ENCODE measurements at places on chromosomes 13 and 19.

- no peak for DNase-seq
Observed at GRCh38 chr13:108269601-108270328, at the start of gene TNFSF13B. TSS of gene TNFSF13B (plus strand) at chr13:108269718. CDS start at chr13:108269896, 178 bp downstream.

- DNase-seq = no peak
Observed at GRCh38 chr19:48806818-48807589, 3.8 kb downstream of the BCAT2 start.

DNA sequence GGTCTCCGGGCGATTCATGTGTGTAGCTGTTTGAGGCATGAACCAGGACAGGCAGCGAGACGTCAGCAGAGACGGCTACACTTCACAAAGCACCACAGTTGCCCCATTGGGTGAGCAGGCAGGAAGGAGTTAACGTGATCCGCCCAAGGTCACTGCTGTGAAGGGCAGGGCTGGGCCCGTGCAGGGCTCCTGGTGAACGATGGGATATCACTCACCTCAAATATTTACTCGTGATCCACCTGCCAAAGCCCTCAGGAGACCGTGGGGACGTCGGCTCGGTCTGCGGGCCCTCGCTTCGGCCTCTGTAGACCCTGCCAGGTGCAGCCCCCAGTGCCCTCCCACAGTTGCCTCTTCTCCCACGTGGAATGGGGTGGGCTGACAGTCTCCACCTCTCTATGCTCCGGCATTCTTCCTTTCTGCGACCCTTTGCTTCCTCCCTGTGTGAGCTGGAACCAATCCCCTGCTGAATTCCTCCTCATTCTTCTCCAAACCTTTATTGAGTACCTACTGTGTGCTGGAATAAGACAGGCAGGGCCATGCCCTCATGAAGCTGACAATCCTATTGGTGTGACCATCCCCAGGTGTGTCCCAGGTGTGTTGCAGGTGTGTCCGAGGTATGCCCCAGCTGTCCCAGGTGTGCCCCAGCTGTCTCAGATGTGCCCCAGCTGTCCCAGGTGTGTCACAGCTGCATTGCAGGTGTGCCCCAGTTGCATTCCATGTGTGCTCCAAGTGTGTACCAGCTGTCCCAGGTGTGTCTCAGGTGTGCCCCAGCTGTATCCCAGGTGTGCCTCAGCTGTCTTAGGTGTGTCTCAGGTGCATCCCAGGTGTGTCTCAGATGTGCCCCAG lies 2.0 kb upstream of the GRK1 start:
- DNase-seq = no peak

DNA sequence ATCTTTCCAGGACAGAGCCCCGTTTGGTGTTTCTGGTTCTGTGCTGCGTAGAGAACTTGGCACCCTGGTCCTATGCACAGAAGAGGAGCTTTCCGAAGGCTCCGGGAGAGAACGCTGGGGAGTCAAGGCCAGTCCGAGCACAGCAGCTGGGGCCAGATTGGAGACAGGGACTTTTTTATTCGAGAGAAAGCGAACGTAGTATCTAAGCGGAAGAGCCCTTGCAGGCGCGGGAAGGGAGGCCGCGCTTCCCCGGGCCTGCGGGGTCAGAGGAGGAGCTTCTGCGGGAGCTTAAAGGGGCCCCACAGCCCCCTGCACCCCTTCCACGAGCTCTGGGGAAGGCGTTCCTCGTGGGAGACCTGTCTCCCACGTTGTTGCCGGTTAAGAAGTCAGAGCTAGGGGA lies 48.6 kb upstream of the ARHGEF7 start:
- no peak for DNase-seq

DNA sequence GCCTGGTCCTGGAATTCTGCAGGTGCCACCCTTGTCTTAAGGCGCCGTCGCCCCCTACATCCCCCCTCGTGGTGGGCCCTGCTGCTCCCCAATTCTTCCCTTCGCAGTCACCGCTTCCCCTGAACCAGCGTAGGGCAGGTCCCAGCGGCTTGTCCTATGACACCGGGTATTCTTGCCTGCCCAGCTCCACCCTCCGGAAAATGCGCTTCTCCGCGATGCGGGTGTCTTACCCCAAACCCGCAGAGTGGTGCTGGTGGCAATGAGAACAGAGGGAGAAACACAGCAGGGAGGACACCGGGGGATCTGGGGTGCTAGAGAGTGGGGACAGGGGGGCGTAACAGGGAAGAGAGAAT lies 9.0 kb downstream of the ZNF808 start:
- no peak for DNase-seq

- no peak for DNase-seq
Observed at GRCh38 chr19:36688058-36688457, 646 bp downstream of the ZNF567 start.

DNA sequence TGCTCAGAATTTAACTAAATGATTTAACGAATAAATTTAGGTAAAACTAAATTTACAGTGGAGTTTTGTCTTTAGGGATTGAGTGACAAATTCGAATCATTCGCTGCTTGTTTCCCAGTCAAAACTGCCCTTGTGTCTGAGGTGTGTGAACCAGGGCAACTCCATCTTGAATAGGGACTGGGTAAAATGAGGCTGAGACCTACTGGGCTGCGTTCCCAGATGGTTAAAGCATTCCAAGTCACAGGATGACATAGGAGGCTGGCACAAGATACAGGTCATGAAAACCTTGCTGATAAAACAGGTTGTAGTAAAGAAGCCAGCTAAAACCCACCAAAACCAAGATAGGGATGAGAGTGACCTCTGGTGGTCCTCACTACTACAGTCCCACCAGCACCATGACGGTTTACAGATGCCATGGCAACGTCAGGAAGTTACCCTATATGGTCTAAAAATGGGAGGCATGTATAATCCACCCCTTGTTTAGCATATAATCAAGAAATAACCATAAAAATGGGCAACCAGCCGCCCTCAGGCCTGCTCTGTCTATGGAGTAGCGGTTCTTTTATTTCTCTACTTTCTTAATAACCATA lies 10.2 kb upstream of the ANKRD10 start:
- no peak for DNase-seq

- DNase-seq = peak; percentile 50
Observed at GRCh38 chr19:47296036-47296435, 13.6 kb upstream of the C5AR1 start.

GRCh38 chr19:17116996-17117702 lies 41.6 kb downstream of the MYO9B start:
- DNase-seq = no peak

DNA sequence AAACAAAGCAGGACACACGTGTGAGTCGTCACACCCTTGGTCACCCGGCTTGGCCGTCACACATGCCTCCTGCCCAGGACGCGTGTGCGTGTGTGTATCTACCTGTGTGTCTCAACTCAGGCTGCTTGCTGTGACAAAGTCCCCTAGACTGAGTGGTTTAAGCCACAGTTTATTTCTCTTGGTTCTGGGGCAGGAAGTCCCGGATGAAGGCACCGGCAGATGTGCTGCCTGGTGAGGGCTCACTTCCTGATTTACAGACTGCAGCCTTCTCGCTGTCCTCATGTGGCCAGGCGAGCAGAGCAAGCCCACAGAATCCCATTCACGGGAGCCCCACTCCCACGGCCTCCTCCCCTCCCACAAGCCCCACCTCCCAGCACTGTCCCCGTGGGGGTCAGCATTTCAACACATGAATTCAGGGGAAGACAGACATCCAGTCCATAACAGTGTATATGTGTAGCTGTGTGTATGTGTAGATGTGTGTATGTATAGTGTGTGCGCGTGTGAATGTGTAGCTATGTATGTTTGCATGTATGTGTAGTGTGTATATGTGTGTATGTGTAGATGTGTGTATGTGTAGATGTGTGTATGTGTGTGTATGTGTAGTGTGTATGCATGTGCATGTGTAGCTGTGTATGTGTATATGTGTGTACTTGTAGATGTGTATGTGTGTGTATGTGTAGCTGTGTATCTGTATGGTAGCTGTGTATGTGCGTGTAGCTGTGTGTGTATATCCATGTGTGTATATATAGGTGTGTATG lies 51.5 kb downstream of the MCF2L start:
- DNase-seq = no peak

DNA sequence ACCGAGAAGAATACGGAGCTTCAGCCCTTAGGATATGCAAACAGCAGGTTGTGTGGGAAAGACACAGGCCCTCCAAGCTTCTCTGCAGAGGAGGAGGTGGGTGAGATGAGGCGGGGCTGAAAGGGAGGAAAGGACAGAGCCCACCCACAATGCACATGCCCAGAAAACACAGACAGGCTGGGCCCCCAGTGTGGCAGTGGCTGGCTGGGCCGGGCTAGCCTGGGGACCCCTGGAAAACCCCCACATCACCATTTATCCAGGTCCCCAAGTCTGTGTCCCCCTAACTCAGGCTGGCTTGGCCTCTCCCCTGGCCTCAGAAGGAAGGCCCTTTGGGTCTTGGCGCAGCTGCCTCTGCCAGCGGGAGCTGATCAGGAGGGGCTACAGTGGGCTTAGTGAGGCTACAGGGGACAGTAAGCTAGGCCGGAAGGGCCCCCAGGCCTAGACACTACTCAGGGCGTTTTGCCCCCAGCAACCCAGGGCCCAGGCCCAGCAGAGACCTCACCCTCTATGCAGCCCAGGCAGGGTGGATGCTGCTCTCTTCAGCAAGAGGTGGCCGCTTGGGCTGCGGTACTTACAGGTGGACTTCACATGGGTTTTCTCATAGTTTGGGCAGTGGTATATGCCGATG lies 119.5 kb downstream of the TUBA3C start:
- no peak for DNase-seq

- DNase-seq = no peak
Observed at GRCh38 chr19:29170554-29170953, 42.4 kb downstream of the UQCRFS1 start.

DNA sequence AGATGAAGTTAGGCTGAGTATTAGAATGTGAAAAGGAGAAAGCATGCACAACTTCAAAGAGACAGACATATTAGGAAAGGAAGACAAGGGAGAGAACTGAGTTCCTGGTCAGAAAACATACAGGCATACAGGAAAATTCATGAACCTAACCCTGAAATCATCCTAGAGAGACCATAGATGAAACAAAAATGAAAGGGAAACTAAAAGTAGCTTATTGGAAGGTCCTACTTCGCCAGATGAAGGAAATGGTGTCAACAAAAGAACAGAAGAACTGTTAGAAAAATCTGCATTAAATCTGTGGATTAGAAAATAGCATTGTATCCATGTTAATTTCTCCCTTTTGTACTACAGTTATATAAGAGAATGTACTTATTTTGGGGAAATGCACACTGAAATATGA lies 169.0 kb upstream of the UFM1 start:
- no peak for DNase-seq

GRCh38 chr19:11291415-11291814 lies 4.5 kb upstream of the TSPAN16 start:
- DNase-seq = no peak

- no peak for DNase-seq
Observed at GRCh38 chr13:75700552-75700951, 64.4 kb downstream of the LMO7 start.

- DNase-seq = no peak
Observed at GRCh38 chr13:39910833-39911232, 255.4 kb downstream of the COG6 start.

DNA sequence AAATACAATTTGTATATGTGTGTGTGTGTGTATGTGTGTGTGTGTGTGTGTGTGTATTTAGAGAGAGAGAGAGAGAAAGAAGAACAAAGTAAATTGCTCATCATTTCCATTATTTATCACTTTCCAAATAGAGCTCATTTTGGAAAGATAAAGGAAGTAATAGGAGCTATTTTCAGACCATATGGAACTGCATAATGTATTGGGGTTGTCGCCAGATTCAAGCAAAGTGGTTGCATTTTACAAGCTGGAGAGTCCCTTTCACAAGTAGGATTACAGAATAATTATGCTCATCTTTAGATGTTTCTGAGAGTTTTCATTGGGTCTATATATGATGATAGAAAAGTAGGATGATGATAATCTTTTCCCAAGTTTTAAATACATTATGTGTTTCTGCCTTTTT lies 842.7 kb upstream of the SLC10A2 start:
- no peak for DNase-seq

- no peak for DNase-seq
Observed at GRCh38 chr13:77000475-77000874, 8.6 kb downstream of the CLN5 start.

GRCh38 chr13:27789153-27789494 lies 3.2 kb upstream of the GSX1 start:
- DNase-seq = no peak

DNA sequence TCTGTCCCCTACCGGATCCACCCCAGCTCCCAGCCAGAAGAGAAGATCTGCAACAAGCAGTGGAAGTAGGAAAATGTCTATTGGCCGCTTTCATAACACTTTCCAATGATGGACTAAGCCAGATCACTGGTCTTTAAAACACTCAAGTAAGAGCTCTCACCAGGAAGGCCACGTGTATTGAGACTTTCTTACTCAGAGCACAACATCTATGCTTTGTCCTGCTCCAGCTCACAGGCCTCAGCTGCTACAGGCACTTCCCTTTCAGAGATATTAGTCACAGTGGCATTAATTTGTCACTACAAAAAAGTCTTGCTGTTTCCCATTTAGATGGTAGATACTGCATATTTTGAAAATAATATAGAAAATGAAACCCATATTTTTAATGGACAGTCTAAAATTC lies 164.2 kb downstream of the ABCC4 start:
- no peak for DNase-seq

DNA sequence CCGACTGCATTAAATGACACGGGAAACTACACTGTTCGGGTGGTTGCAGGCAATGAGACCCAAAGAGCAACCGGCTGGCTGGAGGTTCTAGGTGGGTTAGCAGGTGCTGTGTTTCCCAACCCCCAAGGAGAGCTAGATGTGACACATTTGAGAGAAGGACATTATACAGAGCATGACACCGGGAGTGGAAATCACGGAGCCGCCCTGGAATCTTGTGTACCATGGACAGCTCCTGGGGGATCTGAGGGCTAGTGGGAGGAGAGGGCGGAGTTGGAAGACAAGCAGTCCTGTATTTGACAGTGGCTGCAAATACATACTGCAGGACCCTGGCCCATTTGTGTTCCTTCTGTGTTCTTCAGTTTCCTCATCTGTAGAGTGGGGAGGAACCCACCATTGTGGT lies 2.3 kb downstream of the CEACAM18 start:
- DNase-seq = no peak

- no peak for DNase-seq
Observed at GRCh38 chr19:27909185-27909840, 1303.6 kb downstream of the UQCRFS1 start.

GRCh38 chr19:40752257-40752781 lies 1.3 kb downstream of the SNRPA start:
- DNase-seq = no peak
